ENCODE measurements at places on chromosomes 5 and 9. TPM values are rescaled to one million over a fixed set of nuclear protein-coding genes. Genes with fewer than 3 reads are reported as not detected.

Gene ARHGEF39
- 1.2 TPM for total RNA-seq

Gene ITGA1
- total RNA-seq: 169 TPM

DNA sequence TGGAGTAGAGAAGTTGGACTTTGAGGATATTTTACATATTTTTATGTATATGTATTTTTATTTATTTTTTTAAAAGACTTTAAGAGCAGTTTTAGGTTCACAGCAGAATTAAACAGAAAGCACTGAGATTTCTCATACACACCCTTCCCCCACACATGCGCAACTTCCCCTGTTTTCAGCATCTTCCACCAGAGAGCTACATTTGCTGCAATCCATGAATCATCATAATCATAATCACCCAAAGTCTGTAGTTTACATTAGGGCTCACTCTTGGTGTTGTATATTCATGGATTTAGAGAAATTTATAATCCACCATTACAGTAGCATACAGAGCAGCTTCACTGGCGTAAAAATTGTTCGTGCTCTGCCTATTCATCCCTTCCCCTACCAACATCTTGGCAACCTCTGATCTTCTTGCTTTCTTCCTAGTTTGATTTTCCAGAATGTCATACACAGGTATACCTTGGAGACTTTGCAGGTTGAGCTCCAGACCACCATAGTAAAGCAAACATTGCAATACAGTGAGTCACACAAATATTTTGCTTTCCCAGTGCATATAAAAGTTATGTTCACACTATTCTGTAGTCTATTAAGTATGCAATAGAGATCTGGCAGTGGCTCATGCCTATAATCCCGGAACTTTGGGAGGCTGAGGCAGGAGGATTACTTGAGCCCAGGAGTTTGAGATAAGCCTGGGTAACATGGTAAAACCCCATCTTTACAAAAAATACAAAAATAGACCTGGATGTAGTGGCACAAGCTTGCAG, 9.6 kb upstream of the CCDC171 start:
- DNase-seq: no peak

GRCh38 chr9:95379630-95380029, 62.1 kb upstream of the FANCC start:
- no peak for DNase-seq

DNA sequence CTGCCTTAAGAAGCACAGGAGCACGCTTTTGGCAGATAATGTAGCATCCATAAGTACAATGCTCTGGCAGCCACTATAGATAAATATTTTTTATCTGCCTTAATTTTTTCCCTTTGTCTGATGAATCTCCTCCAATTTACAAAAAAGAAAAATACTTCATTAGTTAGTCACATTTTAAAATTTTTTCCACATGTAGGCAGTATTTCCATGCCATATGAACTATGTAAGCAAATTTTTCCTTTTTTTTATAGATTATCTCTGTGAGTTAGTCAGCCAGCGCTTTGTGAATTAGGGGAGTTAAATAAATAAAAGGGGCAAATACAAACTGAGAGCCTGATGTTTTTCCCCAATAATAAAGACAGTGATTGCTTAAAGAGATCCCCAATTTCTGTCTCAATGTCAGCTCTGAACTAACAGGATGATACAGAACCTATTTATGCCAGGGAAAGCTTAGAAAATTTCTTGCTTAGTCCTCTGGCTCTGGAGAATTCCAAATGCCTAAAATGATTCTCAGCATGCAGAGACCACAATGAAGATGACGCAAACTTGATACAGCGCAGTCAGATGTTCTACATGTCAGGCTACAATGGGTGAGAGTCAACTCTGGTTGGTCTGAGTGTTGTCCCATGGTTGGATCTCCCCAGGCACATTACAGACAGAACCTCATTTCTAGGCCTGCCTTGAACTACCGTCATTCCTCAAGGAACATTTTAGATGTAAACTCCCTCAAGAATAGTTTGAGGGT, 390.4 kb upstream of the CDH6 start:
- DNase-seq: no peak

Gene MZB1
- not detected for total RNA-seq

DNA sequence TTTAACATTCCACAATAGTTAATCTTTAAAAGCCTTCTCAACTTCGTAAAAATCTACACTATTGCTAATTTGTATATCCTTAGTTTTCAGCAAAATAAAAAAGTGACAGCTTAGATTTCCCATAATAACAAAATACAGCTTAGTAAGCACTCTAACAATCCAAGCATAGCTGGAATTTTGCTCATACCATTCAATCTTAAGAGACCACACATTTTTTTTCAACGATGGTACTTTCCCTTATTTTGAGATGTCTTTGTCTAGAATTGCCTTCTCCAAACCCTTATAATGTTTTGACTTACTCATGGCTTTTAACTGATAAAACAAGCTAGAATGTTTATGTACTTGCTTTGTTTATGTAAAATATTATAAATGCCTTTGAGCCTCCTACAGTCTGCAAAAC, 65.6 kb downstream of the HOMER1 start:
- DNase-seq: no peak

DNA sequence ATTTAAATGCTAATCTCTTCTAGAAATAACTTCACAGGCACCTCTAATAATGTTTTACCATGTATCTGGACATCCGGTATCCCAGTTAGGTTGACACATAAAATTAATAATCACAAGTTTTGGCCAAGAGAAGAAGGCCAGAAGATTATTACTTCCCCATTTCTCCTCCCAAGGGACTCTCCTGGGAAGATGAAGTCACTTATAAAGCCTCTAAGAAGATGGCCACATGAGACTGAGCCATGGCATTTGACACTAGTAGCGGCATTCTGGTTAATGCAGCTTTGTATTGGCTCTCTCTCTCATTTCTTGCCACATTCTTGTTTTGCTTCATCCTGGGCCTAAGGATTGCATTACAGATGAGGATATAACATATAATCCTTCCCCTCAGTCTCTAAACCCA, 34.5 kb upstream of the RASA1 start:
- no peak for DNase-seq

DNA sequence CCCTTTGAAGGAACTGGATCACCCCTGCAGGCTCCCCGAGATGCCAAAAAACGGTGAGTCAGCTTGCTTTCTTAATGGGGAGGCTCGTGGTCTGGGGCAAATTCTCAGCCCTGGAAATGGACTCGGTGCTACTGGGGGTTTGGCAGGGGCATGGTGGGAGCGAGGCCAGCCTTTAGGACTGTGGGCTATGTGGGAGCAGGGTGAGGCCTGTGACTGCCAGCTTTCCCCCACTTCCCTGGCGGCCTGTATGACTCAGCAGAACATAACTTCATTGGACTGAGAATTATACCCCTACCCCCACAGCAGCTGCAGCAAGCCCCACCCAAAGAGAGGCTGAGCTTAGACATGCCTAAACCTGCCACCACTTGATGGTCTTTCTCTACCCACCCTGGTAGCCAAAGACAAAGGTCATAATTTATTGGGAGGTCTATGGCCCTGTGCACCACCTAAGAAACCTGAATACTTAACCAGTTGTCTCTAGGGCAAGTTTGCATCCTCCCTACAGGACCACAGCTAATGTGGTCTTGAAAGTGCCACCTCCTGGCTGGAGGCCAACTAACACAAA, 325.3 kb downstream of the TLE1 start:
- no peak for DNase-seq

- no peak for DNase-seq
These were observed 46.0 kb downstream of the CRB2 start for GRCh38 chr9:123401879-123402513.

Gene CDKN2B-AS1
- not detected for total RNA-seq

Gene VCP
- total RNA-seq: 204 TPM

GRCh38 chr5:42919600-42919999, 107.9 kb upstream of the SELENOP start:
- DNase-seq: no peak

DNA sequence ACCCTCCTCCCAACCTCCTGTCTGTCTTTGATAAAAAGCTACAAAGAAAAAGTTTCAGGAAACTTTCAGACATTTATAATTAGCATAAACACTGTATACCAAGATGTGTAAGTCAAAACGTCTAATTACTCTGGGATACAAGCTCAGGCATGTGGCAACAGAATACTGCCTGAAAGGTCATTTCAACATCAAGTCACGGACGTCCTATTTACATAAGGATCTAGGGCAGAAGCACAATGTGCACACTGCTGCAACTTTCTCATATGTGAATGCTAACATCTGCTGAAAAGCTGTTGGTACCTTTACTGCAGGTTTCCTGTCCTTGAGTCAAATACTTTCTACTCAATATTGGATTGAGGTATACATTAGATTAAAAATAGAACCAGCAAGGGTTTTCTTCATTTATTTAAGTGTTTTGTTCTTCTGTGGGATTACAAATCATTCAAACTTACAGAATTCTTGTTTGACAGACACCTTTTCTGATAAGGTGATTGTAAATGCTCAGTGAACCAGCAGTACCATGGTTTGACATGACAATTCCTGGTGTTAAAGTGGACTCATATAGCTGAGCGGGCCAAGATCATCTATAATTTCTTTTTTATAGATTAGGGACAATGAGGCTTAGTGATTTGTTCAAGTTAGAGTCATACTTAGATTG, 36.8 kb downstream of the ELL2 start:
- DNase-seq: no peak

DNA sequence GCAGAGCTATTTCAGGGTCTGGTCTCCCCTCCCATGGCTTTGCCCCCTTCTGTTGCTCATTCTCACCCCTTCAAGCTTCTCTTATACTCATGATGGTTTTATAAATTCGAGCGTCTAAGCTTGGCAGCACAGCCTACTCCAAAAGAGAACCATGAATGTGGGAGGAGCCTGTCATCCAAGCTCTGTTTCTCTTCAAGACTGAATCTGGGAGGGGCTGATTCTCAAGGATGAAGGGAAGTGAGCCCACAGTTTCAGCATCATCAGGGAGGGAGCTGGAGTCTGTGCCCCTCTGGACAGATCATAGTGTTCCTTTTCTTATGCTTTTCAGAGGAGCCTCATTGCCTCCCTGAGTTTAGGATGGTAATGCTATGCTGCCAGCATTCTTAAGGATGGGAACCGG, 168.6 kb downstream of the CFAP90 start:
- DNase-seq: no peak

DNA sequence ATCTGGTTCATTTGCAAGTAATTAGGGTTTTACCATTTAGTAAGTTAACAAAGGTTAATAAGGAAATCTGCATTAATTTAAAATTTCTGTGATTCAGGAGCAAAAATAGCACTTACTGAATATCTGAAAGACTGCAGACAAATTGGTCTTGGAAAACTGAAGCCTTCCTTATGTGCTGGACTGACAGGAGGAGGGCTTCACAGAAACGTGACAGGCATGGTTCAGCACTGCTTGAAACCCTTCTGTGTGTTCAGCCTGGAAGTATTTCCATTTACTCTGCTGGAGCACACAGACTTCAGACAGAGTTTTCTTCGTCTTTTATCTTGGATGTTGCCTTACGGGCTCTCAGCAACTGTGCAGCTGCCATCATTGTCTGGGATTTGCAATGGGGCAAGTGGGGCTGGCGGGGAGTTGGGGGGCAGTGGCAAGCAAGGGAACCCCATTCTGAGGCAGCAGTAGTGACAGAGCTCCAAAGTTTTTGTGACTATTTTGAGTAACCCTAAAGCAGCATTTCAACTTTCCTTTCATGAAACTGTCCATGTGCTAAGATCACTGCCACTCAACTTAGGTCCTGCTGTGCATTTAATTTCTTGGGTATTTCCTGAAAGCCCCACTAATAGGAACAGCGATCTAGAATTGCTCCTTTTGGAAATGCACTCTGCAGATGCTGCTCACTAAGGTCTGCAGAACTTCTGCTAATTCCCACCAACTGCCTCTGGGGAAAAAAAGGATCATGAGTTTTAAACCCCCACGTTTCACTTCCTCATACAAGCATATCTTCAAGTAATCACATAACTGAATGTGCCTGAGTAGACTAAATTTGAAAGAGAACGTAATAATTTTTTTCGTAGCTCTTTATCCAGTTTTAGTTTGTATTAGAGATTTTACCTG, 56.6 kb downstream of the KCNN2 start:
- no peak for DNase-seq

- no peak for DNase-seq
These were observed 2.5 kb upstream of the CCL19 start for GRCh38 chr9:34693560-34693959.

Gene BTNL9
- 20.5 TPM for total RNA-seq

Gene PCDHGA5
- total RNA-seq: 12.5 TPM

Gene FBN2
- total RNA-seq: 5.8 TPM

- no peak for DNase-seq
These were observed 483.1 kb upstream of the ZNF608 start for GRCh38 chr5:125229556-125229955.

DNA sequence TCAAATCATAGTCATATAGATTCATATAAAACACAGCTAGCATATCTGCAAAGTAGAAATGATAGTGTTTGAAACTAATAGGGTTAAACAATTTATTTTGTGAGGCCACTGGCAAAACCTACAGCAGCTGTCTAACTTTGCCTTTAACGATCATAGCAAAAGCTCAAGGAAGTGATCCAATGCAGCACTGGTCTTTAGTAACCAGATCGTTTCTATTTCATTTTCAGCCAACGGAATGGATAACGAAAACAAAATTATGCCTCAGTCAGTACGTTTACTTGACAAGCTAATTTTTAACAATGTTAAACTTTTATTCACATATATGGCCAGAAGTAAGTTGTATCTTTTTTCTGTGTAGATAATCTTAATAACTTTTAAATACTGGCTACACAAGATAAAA, 17.7 kb downstream of the MLLT3 start:
- DNase-seq: no peak

DNA sequence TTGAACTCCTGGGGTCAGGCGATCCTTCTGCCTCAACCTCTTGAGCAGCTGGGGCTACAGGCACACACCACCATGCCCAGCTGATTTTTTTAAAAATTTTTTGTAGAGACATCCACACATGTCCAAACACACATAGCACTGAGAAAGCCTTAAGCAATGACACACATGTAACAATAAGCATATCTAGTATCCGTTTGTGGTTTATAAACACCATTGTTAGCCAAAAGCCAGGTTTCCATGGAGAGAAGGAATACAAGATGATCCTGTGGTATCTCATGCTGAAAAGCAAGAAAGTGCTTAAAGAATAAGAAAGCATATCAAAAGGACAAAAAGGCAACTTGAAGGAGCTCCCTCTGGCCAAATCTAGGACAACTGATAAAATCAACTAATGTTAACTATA, 29.7 kb upstream of the SLC1A3 start:
- no peak for DNase-seq

GRCh38 chr9:136693490-136694162, 6.4 kb upstream of the AGPAT2 start:
- DNase-seq: no peak

Gene PTPRD
- total RNA-seq: 19.6 TPM

GRCh38 chr5:132414634-132415378, 45.3 kb downstream of the SLC22A5 start:
- no peak for DNase-seq

Gene FOXD4L4
- total RNA-seq: not detected

- no peak for DNase-seq
These were observed 145.7 kb upstream of the DAB2 start for GRCh38 chr5:39570403-39571027.

DNA sequence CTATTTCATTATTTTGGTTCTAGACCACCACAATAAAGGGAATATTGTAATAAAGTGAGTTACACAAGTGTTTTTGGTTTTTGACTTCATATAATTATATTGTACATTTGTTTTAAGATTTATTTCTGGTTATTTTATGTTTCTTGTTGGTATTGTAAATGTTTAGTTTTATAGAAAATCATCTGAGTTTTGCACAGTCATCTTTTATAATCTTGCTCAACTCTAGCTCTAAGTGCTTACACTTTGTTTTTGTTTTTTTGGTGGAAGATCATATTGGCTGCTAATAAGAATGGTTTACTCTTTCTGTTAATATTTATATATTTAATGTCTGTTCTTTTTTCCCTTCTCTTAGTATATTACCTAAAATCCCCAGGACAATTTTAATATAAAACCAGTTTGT, 135.0 kb downstream of the CNTLN start:
- no peak for DNase-seq
